M059J (cell line): ENCODE measurements at places on chromosomes 16 and 17.
A peak's percentile ranks its signal among the peaks of the same experiment; 100 is the strongest.

DNA sequence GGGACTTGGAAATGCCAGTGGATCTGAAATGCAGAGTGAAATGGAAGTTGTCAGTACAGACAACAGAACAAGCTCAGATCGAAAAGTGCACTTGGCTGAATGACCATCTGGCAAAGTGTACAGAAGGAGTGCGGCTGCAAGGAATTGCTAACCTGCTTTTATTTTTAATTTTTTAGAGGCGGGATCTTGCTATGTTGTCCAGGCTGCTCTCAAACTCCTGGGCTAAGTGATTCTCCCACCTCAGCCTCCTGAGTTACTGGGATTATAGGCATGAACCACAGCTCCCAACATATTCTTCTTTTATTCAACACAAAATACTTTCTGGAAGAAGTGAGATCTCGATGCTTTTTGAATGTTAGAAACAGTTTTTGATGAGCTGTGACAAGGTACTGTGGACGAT lies 3.6 kb downstream of the LRRC59 start:
- no peak for DNase-seq

DNA sequence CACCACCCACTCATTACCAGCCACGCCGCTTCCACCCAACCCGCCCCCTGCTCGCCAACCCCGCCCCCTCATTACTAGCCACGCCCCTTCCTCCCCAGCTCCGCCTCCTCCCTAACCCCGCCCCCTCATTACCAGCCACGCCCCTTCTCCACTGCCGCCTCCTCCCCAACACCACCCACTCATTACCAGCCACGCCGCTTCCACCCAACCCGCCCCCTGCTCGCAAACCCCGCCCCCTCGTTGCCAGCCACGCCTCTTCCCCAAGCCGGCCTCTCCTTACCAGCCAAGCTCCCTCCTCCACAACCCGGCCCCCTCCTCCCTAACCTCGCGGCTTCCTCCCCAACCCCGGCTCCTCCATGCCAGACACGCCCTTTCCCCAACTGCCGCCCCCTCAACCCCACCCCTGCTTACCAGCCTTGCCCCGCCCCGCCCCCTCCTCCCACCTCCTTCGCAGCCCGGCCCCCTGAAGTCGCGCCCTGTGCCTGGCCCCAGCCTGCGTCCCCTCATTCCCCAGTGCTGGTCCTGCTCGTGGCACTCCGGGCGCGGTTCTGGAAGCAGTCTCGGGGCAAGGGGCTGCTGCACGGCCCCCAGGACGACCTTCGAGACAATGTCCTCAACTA lies 7.3 kb downstream of the SLC22A31 start:
- no peak for DNase-seq

- peak; percentile 93 for DNase-seq
Measured at GRCh38 chr16:83533193-83533592, 274.6 kb upstream of the HSBP1 start.

- DNase-seq: no peak
Measured at GRCh38 chr17:43772877-43773648, 5.7 kb downstream of the DUSP3 start.

DNA sequence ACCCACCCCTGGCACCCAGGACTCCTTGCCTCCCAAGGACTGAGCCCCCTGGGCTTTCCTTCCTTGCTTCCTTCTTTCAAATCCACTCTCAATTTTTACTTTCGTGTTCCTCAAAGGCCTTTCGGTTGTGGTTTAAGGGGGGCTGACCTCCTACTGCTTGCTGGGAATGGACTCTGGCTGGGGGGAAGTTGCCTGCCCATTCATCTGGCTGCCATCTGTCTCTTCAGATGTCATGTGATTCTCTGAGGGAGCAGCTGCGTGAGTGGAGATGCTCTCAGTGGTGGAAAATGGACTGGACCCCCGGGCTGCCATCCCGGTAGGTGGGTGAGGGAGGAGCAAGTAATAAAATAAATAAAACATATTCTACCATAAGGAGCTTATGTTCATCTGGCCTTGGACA lies 93.8 kb upstream of the RPRML start:
- no peak for DNase-seq

DNA sequence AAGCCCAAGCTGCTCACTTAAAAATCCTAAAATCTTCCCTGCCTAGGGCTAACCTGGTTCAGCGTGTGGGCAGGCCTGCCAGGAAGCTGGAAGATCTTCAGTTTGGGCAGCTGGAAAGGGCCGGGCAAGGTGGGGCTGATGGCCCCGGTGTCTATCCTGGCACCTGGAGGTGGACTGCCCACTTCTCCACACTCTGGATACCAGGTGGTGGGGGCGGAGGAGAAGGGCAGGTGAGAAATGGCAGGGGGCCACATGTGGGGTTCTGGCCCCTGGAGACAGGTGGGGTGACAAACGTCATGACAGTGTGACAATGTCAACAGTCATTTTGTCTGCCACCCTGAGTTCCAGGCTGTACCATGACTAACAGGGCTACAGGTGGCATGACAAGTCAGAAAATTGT lies 78.5 kb upstream of the C16orf82 start:
- DNase-seq: peak; percentile 9

- DNase-seq: peak; percentile 46
Measured at GRCh38 chr17:74566132-74566753, 1.1 kb downstream of the CD300H start.

DNA sequence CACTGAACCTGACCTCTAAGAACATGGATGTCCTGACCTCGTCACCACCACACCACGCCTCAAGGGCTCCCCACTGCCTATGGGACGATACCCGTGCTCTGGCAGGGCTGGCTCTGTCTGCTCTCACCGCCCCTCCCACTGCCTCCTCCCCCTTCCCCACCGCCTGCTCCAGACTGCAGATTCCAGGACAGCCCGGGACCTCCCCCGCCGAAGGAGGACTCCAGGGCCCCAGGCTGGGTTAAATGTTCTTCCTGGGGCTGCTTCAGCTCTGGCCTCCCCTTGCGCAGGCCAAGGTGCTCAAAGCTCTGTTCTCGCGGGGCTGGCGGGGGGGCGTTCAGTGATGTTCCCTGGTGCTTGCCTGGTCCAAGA lies 3.1 kb downstream of the NPW start:
- peak; percentile 48 for DNase-seq

GRCh38 chr17:14197586-14197985 lies 39.1 kb downstream of the CDRT15 start:
- DNase-seq: no peak

GRCh38 chr16:88929091-88929445 lies 47.9 kb downstream of the CBFA2T3 start:
- no peak for DNase-seq

- DNase-seq: peak; percentile 58
Measured at GRCh38 chr17:8122924-8123694, 797 bp downstream of the HES7 start.

DNA sequence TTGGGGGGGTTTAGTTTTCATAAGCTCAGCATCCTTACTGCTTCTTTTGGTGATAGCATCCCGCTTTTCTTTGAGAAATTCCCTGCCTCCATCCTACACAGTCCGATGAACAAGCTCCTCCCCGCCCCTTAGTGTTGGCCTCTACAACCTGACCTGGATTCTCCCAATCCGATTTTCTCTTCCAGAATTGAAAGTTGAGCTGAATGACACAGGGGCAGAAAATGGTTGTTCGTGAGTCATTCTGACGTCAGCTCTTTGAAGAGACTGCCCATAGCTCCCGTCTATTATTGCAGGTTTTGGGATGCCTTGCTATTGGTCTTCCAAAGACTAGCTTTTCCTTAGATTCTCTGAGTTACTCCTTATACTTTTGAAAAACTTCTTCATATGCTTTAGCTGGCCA lies 279.7 kb downstream of the SLC39A11 start:
- DNase-seq: peak; percentile 85

DNA sequence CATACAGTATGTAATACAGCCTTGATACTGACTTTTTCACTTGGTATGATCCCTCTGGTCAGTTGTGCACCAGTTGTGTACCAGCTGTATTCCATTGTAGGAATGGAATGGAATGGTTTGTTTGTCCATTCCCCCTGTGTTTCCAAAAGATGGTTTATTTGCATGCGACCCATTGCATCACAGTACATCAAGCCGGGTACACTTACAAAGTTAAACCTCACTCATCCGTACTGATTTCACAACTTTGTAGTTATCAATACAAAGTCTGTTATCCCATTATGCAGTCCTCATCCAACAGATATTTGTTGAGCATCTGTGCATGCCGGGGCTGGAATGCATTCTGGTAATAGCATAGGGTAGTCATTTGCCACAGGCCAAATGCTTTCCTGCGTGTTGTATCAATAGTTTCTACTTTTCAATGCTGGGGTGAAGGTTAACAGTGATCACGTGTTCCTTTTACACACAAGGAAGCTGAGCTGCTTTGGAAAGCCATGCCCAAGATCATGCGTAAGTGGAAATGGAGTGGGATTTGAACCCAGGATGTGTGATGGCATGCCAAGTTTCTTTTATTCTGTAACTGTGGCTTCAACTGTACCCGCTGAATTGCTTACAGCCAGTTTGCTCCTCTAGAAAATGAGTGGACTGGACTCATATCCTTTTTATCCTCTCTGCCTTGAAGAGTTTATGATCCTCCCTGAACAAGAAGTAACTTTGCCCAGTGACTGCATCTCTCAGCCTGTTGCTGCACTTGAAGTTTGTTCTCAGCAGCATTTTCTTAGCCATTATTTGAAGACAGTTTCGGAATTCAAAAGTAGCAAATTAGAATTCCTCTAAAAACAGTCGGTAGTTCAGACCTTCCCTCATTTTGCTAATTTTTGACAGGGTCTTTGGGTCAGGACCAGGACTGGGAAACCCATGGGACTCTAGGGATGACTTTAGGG lies 228.5 kb downstream of the CCDC182 start:
- no peak for DNase-seq
